NCI-H2171 treated with DMSO at 0.1 percent for 48 hours (cell line): ENCODE measurements at places on chromosomes 13 and 19.

DNA sequence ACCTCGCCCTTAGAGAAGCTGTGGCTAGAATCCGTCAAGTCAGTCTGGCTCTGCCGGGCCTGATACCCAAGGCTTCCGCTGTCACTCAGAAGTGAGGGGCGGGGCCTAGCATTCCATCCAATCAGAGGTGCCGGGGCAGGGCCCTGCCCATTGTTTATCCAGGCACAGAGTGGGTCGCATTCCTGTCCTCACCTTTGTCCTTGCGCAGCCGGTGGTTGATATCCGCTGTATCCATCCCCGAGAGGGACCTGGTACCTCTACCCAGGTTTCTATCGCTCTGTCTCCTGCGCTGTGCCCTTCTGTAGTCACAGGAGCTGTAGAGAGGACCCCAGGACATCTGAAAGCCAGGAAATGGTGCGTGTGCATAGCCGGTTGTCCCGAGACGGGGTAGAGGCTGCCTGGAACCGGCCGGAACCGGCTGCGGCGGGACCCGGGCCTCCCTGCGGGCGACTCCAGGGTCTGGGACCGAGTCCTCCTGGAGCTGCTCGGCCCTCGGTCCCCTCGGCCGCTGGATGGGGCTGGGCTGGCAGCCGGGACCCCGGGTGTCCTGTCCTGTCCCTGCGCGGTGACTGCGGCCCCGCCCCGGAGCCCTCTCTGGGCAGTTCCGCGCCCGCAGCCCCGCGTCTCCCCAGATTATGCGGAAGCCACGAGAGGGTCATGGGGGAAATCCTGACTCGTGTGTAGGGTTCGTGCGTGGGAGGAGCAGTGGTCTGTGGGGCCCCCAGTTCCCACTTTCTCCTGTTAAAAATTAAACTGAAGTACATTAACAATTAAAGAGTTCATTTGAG, at the start of gene ZNF763:
Gene ZNF763, plus strand, starts transcription at position 183 of the 788 bp plus-strand sequence. Its CDS starts 169 bp downstream, at position 352.
- no peak for DNase-seq

DNA sequence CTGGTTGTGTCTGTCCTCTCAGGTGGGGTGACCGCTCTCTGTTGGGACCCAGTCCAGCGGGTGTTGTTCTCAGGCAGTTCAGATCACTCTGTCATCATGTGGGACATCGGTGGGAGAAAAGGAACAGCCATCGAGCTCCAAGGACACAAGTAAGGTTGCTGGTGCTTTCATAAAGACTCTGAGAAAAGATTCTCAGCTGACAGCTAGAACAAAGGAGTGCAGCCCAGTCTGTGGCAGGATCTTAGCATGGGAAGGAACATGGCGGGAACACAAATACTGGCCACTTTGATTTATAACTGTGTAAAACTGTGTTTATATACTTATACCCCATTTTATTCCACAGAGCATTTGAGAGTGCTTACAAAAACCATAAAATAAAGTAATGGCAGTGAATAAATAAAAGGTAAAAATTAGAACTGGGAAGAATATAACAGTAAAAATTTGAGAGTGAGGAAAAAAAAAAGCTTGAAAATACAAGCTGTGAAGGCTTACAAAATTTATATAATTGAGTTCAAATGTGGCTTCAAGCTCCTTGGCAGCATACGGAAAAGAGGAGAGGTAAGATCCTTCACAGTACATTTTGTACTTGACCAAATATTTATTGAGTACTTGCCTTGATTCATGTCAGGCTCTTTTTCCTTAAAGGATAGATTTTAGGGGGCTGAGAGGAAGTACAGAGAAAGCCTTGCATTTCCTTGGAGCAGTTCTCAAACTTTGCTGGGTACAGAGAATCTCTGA, 64.8 kb downstream of the DHRS12 start:
- no peak for DNase-seq

- no peak for DNase-seq
Observed at GRCh38 chr13:46097015-46097414, 7.8 kb downstream of the CPB2 start.

- DNase-seq = no peak
Observed at GRCh38 chr19:51083181-51083580, 494 bp upstream of the KLK14 start.

GRCh38 chr19:35375505-35376307, 4.8 kb downstream of the GPR42 start:
- DNase-seq = no peak

GRCh38 chr13:91304741-91305140, 42.7 kb upstream of the MIR17HG start:
- DNase-seq = no peak

DNA sequence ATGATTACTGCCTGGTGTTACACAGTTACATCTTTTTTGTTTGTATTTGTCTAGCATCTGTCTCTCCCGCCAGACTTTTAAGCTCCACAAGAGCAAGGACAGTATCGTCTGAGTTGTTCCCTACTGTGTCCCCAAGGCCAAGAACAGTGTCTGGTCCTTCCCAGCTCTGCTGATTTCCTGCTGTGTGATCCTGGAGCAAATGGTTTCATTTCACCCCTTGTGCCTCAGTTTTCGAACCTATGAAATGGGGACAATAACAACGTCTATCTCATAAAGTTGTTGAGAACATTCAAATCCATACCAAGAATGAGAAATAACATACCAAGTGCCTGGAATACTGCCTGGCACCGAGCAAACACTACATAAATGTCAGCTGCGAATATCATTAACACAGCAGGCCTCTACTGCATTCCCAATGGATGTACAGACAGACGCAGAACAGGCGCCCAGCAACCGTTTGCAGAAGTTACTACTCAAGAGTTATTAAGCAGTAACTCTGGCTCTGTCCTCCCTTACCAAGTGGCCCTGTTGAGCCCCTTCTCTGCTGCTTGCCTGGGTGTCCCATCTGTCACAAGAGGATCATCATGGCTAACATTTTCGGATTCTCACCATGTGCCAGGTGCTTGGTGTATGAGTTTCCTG, 11.4 kb downstream of the XRCC1 start:
- DNase-seq = no peak

GRCh38 chr13:23660249-23660648, 90.0 kb downstream of the TNFRSF19 start:
- DNase-seq = no peak

GRCh38 chr19:21474671-21475181, 30.7 kb upstream of the ZNF429 start:
- no peak for DNase-seq

GRCh38 chr19:10420444-10421239, at the start of gene PDE4A:
PDE4A (plus strand) TSS chr19:10420538; CDS start chr19:10420765, 227 bp downstream.
- DNase-seq = peak; percentile 63

GRCh38 chr19:38676023-38676877, 28.8 kb downstream of the ACTN4 start:
- no peak for DNase-seq

GRCh38 chr13:27168906-27169657, 2.5 kb downstream of the USP12 start:
- no peak for DNase-seq

DNA sequence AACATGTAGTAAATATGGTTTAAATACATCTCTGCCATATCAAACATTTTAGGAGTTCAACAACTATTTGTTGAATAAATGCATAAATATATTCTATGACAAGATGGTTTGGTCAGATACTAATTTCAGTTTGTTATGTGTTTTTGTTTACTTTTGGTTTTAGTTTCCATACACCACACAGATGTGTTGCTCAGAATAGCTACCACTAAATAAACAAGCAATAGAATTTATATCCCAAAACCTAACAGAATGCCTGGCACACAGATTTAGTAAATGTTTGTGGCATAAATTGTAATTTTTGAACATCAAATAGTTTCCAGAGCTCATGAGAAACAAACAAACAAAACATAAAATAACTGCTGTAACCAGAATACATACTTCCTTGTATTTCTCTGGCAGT, 126.8 kb upstream of the ATXN8OS start:
- no peak for DNase-seq

DNA sequence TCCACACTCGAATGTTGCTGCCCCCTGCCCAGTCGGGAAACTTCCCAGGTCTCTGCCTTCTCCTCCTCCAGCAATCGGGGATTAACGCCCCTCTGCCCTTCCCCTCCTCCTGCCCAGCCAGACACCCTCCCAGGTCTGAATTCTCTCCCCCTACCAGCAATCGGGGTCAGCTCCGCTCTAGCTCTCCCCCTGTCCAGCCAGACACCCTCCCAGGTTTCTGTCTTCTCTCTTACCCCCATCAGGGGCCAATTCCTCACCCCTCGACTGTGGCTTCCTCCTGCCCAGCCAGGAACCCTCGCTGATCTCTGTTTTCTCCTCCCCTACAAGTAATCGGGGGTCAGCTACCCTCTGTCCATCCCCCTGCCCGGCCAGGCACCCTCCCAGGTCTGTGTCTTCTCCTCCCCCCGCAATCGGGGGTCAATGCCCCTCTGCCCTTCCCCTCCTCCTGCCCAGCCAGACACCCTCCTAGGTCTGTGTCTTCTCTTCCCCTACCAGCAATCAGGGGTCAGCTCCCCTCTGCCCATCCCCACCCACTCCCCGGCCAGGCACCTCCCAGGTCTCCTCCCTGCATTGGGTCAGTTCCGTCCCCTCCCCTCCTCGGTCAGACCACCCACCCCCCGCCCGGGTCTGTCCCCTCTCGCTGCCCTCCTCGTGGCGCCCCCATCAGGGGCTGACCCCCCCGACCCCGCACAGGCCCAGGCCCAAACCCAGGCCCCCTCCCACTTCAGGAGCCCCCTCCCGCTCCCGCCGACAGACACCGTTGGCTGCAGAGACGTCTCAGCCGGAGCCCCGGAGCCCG, 668 bp downstream of the ZFR2 start:
- DNase-seq = no peak

- DNase-seq = no peak
Observed at GRCh38 chr19:33804021-33804799, 7.5 kb downstream of the KCTD15 start.

- peak; percentile 7 for DNase-seq
Observed at GRCh38 chr13:35764326-35765015, 288.0 kb upstream of the MAB21L1 start.

- no peak for DNase-seq
Observed at GRCh38 chr19:49128545-49129237, 9.3 kb downstream of the PPFIA3 start.

DNA sequence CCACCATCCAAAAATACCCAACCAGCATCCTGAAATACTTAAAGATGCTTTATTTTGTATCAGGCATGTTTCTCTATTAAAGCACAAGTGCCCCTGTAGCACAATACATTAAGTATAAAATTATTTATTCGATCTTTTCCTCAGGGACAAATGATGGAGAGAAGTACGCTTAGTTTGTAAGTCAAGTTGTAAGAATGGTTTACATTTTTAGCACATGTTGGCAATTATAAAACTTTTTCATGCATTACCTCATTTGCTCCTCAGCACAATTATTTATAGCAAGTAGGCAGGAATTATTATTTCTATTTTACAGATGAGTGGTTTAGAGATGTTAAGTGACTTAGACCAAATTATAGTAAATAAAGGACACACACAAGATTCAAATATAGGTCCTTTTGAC, 232.6 kb upstream of the HTR2A start:
- DNase-seq = no peak

GRCh38 chr19:40336601-40336900, 11.6 kb downstream of the C19orf47 start:
- no peak for DNase-seq

DNA sequence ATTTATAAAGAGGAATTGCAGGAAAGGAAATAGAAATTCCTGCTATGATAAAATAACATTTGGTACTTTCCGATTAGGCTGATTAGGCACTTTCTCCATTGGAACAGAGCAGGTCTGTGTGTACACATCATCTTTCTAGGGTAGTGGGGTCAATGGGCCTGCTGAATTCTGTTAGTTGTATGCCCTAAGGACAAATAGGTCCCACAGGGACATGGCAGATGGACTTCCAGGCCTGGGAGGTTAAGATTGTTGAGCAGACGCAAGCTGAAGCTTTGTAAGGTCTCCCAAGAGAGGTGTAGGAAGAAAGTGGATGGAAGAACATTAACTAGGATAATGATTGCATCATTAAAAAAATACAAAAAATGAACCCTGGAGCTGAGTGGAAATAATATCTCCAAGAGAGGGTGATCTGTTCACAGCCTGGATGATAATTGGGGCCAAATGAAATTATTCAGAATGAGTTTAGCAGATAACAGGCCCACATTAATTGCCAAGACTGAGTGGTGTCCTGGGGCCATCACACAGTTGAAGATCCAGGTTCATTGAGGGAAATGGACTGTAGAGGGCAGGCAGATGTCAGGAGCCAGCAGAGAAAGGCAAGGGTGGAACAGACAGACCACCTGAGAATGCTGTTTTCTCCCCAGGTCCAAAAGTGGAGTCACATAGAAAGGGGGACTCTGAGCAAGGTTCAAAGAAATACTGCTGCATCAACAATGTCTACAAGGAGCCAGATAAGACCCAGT, 215.1 kb downstream of the DNAJC15 start:
- DNase-seq = no peak

DNA sequence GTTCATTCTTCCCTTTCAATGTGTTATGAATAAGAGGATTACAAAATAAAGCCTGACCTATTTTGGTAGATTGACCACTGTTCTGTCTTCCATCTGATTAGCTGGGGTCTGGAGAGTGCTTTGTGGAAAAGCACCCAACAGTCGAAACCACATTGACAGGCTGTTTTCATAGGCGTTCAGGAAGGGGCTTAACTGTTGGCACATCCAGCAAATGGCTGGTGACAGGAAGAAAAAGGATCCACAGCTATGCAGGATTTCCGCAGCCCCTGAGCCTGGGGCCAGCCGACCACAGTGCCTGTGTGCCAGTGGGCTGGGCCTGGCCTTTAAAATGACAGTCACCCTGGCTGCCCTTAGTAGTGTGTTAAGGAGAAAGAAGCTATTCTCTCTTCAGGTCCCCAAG, 113.3 kb downstream of the SIPA1L3 start:
- no peak for DNase-seq

- no peak for DNase-seq
Observed at GRCh38 chr13:30904043-30904442, 2.0 kb upstream of the MEDAG start.

GRCh38 chr19:1648920-1649541, 3.4 kb downstream of the TCF3 start:
- DNase-seq = no peak

DNA sequence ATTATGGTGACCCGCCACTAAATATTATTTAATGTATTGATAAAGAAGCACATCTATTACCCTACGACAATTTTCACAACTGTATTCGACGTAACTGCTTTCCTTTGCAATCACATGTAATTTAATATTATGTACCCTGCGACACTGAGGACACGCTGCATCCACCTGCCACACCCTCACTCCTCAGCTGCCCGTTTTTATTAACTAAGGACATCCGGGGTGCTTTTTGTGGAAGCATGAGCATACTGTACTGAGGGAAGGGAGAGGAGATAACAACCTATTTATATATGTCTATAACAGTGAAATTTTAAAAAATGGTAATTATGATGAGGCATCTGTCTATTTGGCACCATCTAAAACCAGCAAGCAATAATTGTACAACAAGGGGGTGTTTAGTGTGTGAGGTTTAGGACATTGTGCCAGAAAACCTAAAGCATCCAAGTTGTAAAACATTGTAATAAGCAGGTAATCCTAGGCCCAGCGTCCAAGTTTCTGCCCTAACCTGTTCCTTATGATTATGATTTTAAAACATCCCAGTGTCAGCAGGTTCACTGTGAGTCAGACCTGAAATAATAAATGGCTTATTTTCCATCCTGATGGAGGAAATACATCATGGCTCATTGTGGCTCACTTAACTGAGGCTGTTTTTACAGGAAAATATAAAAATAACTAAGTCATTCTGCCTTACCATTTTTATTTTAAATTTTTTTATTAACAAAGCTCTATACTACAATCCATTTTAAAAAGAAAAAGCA, 56.3 kb downstream of the FOXO1 start:
- no peak for DNase-seq
